Activated CD4-positive, alpha-beta memory T cell treated with anti-CD3 and anti-CD28 coated beads for 36 hours (primary cell): ENCODE measurements at places on chromosomes 11 and 22. TPM values are rescaled to one million over a fixed set of nuclear protein-coding genes. Genes with fewer than 3 reads are reported as not detected.

DNA sequence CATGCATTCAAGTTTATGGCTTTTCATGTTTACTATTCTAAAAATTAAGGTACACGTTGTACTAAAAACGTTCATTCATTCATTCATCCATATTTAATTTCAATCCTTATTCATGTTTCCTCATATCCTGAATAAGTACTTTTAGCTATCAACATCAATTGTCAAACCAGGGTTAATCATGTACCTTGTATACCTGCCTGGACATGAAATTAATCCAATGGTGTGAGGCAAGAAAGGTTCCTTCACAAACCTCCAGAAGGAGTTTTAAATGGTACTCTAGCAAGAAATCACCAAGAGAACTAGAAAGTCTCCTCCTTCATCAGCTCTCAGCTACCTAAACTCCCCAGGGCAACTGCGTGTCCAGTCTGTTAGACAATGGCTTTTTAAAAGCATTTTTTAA is 33.4 kb downstream of the TMEM123 start:
- no peak overlapping the region for H3K4me3 ChIP-seq
- DNase-seq = no peak
- peaks cover 94% of the 10 kb centered on the region for H3K4me1 ChIP-seq
- H3K27me3 ChIP-seq = no peaks in the 10 kb centered on the region
- H3K27ac ChIP-seq = no peak overlapping the region

DNA sequence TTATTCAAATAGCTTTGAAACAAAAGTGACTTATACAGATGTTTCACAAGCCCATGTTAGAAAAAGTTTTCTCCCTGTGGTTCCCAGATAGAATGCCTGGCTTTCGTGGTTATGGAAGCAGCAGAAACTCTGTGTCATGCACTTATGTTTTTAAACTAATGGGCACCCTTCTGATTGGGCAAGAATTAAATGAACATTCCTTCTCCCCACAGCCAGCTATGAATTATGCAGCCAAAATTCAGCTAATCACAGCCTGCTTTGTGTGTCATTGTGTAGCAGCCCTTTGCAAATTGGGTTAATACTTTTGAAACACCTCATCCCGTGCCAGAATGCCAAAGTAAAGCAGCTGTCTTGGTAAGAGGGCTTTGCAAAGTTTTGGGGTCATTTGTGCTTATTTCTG is 46.9 kb downstream of the PANX1 start:
- H3K4me1 ChIP-seq = peaks cover 5% of the 10 kb centered on the region
- no peak overlapping the region for H3K27ac ChIP-seq
- H3K4me3 ChIP-seq = no peak overlapping the region
- H3K36me3 ChIP-seq = peaks cover 29% of the 10 kb centered on the region
- DNase-seq = no peak
- H3K27me3 ChIP-seq = no peaks in the 10 kb centered on the region

GRCh38 chr11:128231845-128232410 is 355.4 kb downstream of the ETS1 start:
- H3K36me3 ChIP-seq = no peaks in the 10 kb centered on the region
- H3K4me1 ChIP-seq = peaks cover 54% of the 10 kb centered on the region
- H3K27ac ChIP-seq = peak overlapping the region; percentile 69

DNA sequence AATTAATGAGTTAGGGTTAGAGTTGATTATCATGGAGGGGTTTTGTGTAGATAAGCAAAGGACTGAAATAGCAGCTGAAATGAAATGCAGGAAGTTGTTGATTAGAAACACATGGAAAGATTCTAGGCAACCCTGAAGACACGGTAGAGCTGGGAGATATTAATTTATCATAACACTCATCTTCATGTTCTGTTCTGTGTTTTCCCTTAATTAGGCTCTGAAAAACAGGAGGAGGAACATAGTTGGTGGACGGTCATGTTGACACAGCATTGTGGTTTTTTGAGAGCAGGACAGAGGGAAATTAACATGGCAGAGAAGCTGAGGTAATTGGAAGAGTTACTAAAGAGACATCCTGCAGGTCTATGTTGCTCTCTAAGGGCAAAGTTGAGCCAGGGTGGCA is 138.8 kb upstream of the UBASH3B start:
- H3K27me3 ChIP-seq = peaks cover 3% of the 10 kb centered on the region
- H3K27ac ChIP-seq = no peak overlapping the region
- no peak for DNase-seq
- H3K4me3 ChIP-seq = no peak overlapping the region
- H3K36me3 ChIP-seq = no peaks in the 10 kb centered on the region

DNA sequence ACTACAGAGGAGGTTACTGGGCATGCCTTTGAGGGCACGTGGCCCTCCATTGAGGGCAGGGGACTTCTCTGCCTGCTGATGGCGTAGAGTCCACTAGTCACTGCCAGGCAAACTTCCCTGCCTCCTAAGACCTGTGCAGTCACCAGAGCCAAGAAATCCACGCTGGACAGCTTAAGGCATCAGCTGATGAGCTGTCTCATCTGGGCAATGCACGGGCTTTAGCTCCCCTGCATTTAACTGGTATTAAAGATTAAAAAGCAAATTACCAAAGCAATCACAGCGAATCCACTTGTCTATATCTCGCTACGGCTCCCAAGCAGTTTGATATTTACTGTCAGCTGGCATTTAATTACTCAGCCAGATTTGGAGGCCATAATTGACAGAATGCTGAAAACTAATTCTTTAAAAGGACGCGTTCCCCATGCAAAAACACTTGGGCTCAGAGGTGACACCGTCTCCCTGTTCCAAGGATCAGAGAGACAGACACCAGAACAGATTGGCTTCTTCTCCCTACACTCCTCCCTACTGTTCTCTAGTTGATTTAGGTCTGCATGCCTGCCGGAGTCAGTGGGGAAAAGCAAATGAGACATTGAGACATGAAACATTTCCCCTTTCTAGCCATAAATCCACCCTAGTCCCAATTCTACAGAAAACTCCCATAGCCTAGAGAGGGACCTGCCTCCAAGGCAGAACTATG is 68.5 kb downstream of the SPATA19 start:
- no peak for DNase-seq
- H3K36me3 ChIP-seq = no peaks in the 10 kb centered on the region
- no peaks in the 10 kb centered on the region for H3K4me1 ChIP-seq
- H3K27ac ChIP-seq = no peak overlapping the region

GRCh38 chr11:119192111-119192510 is 6.8 kb downstream of the NHERF4 start:
- peaks cover 3% of the 10 kb centered on the region for H3K4me1 ChIP-seq
- H3K27ac ChIP-seq = no peak overlapping the region
- no peak for DNase-seq
- H3K27me3 ChIP-seq = no peaks in the 10 kb centered on the region
- H3K4me3 ChIP-seq = no peak overlapping the region

GRCh38 chr11:96817482-96818399 is 427.9 kb downstream of the JRKL start:
- no peaks in the 10 kb centered on the region for H3K4me1 ChIP-seq
- H3K27me3 ChIP-seq = no peaks in the 10 kb centered on the region
- H3K4me3 ChIP-seq = no peak overlapping the region
- no peaks in the 10 kb centered on the region for H3K36me3 ChIP-seq
- no peak overlapping the region for H3K27ac ChIP-seq

TMEM258 gene
- 192 TPM for total RNA-seq

ANO9 gene
- 41.7 TPM for total RNA-seq
